ENCODE measurements at places on chromosomes 7 and 10. TPM values are rescaled to one million over a fixed set of nuclear protein-coding genes. Genes with fewer than 3 reads are reported as not detected.

Gene CALML5
- not detected for total RNA-seq

Gene TLX1
- not detected for total RNA-seq

Gene PON1
- total RNA-seq = 0.79 TPM

Gene POU6F2
- total RNA-seq = not detected

Gene HTRA1
- total RNA-seq = 55.6 TPM
